ENCODE measurements at places on chromosomes 12 and 14.

DNA sequence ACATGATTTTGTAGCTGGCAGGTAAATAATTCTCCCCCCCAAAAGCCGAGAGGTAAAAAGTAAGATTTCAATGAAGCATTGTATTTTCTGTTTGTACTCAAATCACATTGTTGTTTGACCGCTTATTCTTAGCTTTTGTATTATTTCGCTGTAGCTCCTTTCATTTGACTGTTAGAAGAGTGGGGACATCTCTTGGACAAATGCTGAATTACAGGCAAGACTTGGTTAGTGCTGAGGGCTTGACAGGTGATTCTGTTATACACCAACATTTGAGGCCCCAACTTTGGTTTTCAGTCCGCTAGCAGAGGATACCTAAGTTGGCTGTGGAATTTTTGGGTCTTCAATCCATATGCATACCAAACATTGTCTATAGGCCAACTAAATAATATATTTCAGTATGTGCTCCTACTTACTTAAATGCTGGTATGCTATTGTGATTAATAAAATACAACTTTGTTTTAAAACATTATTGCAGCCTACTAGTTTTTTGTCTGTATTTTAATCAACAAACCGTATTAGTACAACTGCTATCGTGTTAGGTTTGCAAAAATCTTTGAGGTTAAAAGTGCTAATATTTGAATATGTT is 102.2 kb downstream of the ERC1 start:
- DNase-seq: peak; percentile 86

DNA sequence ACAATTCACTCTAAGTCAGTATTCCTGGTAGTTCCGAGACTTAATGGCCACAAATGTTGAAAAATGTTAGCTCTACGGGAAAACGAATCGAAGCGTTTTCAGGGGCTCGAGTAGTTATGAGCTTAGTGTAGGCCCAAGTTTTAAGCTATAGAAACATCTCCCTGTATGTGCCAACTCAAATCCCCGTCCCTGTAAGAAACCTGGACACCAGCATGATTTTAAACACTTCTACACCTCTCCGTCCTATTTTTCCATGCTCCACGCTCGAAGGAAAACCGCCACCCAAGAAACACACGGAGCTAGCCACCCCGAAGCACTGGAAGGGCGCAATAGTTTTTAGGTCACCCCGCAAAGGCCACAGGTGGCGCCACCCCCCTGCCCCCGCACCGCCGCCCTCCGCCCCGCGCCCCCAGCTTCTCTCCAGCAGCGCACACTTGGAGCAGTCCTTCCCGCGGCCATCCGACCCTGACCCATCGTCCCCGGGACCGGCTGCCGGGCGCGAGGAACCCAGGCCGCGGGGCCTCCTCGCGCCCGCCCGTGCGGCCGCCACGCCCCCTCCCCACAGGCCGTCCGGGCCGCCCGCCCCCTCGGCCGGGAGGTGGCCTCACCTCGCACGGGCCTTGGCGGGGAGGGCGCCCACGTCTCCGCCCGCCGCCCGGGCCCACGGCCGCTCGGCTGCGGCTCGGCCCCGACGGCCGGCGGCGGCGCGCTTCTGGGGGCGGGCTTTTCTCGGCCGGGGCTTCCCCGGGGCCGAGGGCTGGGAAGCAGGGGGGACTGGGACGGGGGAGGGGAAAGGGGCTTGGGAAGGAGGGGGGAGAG is 522 bp downstream of the R3HDM2 start:
- peak; percentile 39 for DNase-seq

GRCh38 chr14:49820176-49820575 is 32.4 kb downstream of the NEMF start:
- no peak for DNase-seq

DNA sequence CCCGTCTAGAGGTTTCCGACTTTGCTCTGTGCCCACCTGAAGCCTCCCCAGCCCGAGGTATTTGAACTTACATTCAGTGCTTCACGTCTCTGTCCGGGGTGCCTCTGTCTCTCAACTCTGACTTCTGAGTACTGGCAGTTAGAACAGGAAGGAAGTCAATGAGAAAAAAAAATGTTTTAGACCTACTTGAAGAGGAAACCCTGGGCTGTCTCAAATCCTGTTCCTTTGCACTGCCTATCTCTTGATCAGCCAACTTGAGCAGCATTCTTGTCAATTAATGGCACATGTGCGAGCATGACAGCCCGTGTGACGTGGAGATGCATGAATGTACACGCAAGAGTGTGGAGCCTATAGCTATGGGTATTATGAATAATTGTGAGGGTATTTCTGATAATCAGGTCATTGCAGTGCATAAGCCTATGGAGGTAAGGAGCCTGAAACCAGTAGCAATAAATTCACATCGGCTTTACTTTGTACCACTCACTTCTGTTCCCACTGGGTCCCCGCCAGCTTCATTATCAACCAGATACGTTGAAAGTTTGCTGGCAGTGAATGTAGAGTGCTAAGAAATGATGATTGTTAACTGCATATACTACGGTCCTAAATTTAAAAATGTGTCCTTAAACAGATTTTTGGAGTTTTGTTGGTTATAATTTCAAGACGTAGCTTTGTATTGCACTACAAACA is at the start of gene ARHGDIB:
Gene ARHGDIB, minus strand, starts transcription at position 136 of the 687 bp plus-strand sequence. CDS start 10,889 bp downstream, outside the sequence.
- peak; percentile 92 for DNase-seq

GRCh38 chr14:34361504-34362011 is 100.5 kb downstream of the SPTSSA start:
- DNase-seq: no peak

- no peak for DNase-seq
Observed at GRCh38 chr14:104445086-104445485, 134.5 kb upstream of the C14orf180 start.

GRCh38 chr12:124543052-124543589 is 24.3 kb downstream of the NCOR2 start:
- peak; percentile 81 for DNase-seq

GRCh38 chr12:62701492-62701891 is 233.5 kb downstream of the PPM1H start:
- DNase-seq: no peak

DNA sequence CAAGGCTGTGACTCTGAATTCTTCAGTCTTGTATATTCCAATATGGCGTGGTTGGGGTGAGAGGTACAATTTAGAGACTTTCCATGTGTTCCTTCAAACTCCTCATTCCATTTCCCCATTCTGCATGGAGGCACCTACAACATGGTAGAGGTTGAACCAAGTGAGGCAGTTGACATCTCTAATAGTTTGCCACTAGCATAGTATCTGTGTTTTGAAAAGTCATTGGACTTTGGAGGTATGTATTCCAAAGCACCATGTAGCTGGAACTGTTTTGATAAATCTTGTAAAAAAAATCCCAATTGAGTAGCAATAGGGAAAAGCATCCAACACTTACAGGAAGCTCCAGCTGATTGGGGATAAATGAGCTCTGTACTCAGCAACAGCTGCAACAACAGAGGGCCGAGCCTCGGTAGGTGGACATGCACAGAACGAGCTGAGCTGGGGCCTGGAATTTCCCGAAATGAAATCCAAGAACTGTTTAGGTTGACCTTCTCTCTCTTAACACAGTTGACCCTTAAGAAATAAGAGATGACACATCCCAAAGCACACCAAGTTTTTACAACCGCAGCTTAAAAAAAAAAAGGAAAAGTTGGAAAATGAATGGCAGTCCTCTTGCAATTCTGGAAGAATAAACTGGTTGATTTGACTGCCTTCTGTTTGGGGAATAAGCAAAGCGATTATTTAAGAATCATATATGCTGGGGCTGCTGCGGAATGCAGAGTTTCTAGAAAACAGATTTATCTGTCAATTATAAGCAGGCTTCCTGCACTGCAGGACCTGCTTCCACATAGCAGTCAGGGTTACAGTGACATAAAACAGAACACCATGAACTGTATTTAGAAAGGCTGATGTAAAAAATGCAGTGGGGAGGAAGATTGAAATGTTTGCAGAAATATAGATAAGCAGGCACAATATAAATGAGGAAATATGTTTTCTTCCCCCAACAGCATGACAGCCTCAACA is 194.6 kb upstream of the KRR1 start:
- peak; percentile 29 for DNase-seq

DNA sequence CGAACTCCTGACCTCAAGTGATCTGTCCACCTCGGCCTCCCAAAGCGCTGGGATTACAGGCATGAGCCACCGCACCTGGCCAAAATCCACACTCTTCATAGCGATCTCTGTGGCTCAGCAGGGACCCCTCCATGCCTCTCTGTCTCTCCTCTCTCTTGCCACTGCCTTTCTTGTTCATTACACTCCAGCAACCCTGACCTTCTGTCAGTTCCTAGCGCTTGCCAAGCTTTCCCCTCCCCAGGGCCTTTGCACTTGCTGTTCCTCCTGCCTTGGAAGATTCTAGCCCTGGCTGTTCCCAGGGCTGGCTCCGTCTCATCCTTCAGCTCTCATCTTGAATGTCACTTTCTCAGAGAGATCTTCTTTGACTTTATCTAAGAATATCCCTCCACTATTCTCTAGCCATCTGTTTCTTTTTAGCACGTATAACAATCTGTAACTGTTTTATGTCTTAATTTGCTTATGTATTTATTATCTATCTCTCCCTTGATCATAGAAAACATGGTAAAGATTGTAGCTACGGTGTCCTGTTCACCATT is 38.9 kb upstream of the MAP1LC3B2 start:
- no peak for DNase-seq

DNA sequence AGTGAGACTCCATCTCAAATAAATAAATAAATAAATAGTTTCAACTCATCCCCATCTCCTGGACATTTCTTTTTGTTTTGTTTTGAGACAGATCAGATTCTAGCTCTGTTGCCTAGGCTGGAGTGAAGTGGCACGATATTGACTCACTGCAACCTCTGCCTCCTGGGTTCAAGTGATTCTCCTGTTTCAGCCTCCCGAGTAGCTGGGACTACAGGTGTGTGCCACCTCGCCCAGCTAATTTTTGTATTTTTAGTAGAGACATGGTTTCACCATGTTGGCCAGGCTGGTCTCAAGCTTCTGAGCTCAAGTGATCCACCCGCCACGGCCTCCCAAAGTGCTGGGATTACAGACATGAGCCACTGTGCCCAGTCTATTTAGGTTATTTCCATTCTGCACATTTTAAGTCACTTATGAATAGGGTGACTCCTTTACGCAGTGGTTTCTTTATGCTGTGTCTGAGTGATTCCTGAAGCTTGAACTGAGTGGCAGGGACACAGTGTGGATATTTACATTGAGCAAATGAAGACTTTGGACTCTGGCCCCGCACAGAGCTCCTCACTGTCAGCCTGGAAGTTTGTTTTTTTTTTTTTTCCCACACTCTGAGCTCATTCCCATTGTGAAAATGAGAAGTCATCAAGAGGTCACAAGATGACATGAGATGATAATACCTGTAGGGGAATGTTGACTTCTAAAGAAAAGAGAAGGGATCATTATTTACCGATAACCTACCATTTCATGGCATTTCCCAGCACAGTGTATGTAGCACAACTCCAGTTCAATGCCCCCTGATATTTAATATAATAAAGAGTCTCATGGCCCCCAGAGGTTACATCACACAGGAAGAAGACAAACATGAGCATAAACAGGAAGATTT is 72.6 kb downstream of the TBX3 start:
- DNase-seq: no peak

- no peak for DNase-seq
Observed at GRCh38 chr12:95181103-95181502, 36.2 kb downstream of the FGD6 start.

DNA sequence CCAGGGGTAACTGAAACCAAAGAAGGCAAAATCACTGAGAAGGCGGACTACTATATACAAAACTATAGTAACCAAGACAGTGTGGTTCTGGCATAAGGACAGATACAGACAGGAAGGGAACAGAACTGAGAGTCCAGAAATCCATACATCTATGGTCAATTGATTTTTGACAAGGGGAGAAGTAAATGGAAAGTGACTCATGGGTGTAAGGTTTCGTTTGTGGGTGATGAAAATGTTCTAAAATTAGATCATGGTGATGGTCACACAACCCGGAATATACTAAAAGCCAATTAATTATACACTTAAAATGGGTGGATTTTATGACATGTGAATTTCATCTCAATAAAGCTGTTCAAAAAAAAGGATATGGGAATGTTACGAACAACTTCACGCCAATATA is 18.7 kb downstream of the ANGEL1 start:
- DNase-seq: no peak

- DNase-seq: no peak
Observed at GRCh38 chr12:3311027-3311402, 180.0 kb upstream of the PRMT8 start.

GRCh38 chr12:122265886-122266229 is 436 bp downstream of the VPS33A start:
- DNase-seq: peak; percentile 8

DNA sequence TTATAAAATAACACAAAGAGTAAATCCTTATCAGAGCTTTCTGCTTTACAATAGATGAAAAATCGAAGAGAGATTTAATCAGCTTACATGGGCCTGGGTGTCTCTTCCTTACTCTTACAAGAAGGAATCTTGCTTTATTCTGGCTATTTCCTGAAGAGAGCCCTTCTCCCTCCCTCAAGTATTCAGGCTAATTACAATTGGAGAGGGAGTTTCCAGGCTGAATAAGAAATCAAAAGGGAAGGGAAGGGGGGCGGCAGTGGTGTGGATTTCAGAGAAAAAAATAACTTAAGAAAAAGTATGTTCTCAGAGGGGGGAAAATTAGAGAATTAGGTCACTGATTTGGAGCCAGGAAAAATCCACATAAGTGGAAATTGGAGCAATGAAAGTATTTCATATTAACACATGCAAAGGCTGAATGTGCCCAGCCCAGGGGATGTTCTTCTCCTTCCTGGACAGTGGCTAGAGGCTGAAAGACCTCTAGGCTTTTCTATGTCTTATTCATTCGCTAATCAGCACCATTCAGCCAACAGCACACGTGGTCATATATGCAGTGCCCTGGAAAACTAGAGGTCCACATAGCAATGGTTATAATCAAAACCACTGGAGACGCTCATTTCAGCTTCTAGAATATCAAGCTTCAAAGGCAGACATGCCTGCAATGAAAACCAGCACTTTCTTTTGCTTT is 158.9 kb upstream of the BTG1 start:
- DNase-seq: no peak

DNA sequence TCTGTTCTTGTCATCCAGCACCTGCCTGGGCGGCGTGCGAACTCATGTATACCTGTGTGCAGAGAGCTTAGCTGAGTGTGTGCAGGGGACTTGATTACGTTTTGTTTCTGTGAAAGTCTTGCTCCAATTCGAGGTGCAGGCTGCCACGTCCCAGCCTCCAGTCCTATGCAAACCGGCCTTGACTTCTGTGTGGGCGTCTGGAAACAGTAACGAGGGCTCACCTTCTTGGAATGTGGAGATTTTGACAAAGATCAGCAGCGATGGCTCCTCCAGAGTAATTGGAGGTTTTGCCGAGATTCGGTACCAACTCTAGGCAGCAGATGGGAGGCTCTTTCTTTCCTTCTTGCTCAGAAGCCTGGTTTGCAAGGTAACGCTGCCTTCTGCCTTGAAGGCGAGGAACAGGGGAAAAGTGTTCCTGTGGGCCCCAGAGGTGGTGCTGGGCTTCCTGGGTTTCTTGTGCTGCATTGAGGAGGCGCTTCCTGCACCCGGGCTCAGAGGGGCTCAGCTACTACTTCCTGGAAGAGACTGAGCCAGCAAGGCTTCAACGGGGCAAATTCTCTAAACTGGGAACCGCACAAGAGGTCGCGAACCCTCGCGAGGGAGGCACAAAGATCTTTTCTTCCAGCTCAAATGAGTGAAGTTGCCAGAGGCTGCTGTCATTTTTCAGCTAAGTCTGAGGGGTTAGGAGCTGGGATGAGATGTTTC is 249.0 kb downstream of the AACS start:
- DNase-seq: no peak

All from common myeloid progenitor, CD34-positive (primary cell).